ENCODE measurements at places on chromosomes 3 and 15. TPM values are rescaled to one million over a fixed set of nuclear protein-coding genes. Genes with fewer than 3 reads are reported as not detected.
A peak's percentile ranks its signal among the peaks of the same experiment; 100 is the strongest.

Gene ZIC1
- 0.16 TPM for polyA plus RNA-seq

DNA sequence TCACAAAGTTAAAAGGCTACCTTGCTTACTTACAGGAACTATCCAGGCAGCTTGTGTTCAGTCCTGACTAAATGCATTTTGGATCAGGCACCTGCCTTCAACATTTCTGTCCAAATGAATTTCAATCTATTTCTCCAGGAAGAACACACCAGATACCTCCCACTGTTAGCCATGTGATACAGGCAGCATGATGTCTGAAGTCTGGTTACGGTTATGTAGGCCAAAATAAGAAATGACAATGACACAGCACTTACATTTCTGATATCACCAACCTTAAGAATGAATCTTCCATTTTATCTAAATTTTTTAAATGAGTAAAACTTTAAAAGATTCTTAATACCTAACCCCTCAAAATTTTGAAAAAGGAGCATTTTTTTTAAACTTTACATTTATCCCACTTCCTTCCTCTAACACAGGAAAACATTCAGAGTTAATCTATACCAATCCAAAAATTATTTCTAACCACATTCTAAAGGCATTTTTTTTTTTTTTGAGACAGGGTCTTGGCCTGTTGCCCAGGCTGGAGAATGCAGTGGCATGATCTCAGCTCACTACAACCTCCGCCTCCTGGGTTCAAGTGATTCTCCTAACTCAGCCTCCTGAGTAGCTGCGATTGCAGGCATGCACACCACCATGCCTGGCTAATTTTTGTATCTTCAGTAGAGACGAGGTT is at the start of gene MAP4:
Gene MAP4, minus strand, starts transcription at position 116 of the 673 bp plus-strand sequence. CDS start 17,556 bp downstream, outside the sequence.
- DNase-seq, result no peak

GRCh38 chr15:71002316-71002715 is 109.7 kb downstream of the LRRC49 start:
- DNase-seq, result no peak

DNA sequence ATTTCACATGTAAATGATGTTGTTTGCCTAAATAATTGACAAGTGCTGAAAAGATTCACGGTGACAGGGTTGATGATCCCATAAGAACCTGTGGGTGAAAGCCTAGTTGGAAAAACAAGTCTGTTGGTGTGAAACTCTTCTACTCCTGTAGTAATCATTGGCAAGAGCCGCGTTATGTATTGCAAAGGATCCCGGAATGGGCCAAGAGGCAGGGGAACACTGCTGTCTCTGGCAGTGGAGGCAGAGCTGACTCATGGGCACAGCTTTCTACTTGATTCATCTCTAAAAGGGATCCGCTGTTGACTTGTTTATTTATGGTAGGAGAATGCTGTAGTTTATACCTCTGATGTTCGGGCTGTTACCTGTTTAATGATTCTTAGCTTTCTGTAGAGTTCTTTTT is 63.1 kb downstream of the MAP6D1 start:
- DNase-seq, result no peak

- peak; percentile 3 for DNase-seq
These were observed 35.1 kb upstream of the EIF3J start for GRCh38 chr15:44501768-44502366.

Gene GALNT15
- polyA plus RNA-seq, result 2.1 TPM

DNA sequence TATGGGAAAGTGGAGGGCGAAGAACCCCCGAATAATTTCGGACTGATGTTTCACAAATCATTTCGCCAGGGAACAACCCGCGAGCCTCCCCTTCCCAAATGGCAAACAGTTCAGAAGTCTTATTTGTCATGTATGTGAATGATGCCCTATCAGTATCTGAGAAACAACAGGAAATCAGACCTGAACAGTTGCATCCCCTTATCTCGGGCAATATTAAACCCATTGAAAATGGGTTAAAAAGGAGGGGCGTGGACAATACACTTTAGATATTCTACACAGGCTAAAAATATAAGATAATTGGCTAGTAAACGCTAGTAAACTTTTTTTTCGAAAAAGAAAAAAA is 1003.3 kb upstream of the NR2F2 start:
- no peak for DNase-seq

Gene KIF15
- 29.4 TPM for polyA plus RNA-seq

GRCh38 chr3:152879130-152879789 is 44.3 kb downstream of the P2RY1 start:
- DNase-seq, result no peak

- DNase-seq, result no peak
These were observed 11.7 kb downstream of the DLG1 start for GRCh38 chr3:197286678-197287077.

GRCh38 chr3:131630807-131631206 is 128.0 kb upstream of the MRPL3 start:
- DNase-seq, result no peak

Gene COL8A1
- polyA plus RNA-seq, result 8.5 TPM

Gene FAM81A
- 19.0 TPM for polyA plus RNA-seq

DNA sequence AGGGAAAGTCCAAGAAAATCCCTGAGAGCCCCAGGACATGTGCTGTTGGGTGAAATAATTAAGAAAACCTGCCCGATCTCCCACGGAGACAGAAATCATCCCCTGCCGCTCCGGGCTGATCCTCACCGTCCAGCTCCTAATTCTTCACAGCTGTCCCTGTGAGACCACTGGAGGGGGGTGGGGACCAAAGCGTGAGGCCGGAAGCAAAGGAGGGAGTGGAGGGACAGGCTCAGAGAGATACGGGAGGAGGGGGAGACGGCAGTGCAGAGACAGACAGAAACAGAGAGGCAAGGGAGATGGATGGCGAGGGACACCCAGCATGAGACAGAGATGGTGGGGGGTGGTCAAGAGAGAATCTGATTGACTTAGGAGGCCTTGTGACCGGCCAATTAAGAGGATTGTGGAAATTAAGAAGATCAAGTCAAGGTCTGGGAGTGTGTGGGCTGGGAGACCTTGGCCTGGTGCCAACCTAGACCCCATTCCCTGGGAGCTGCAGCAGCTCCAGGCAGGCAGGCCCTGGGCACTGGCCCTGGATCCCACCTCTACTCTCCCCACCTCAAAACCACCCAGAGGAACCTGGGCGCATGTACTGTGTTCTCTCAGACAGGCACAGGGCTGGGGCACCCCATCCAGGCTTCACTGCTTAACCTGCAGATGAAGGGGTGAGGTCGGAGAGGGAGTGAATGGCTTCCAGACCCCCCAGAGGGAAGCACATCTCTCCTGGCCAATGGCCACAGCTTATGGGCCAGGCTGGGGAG is 113.2 kb upstream of the ALDH1A3 start:
- no peak for DNase-seq

DNA sequence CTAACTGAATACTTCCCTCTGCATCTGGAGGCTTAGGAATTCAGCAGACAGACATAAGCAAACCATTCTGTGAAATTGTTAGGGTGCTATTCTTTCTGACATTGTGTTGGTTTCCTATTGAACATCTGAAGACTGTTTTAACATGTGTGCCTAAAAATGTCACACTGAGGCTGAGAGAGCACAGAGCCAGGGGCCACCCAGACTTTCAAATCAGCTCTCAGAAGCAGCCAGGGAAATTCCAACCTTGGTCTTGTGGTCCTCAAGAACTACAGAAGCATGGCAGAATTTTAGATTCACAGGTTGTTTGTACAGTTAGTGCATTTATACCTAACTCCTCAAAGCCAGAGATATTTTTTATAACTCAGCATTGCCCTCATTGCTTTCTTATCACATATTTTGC is 929.2 kb upstream of the CFAP20DC start:
- no peak for DNase-seq

DNA sequence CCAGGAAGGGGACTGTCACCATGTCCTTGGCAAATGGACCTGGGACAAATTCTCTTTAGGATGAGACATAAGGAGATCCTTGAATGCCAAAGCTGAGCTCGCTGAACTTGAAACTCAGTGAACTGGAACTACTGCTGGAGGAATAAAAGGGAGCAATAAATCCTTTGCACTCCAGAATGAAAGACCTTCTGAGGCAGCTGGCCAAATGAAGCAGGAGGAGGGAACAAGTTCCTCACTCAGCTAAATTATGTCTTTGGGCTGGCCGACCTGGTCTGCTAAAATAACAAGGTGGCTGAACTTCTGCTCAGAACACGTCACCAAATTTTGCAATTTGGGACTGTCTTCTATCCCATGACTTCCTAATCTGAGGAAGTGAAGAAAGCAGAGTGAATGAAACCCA is 314.7 kb downstream of the LPP start:
- peak; percentile 37 for DNase-seq

- DNase-seq, result no peak
These were observed 40.9 kb upstream of the IDH2 start for GRCh38 chr15:90143166-90143655.

Gene EFCC1
- polyA plus RNA-seq, result 2.2 TPM

GRCh38 chr3:115498898-115499297 is 124.4 kb upstream of the GAP43 start:
- no peak for DNase-seq

- no peak for DNase-seq
These were observed 575.1 kb downstream of the FOXP1 start for GRCh38 chr3:71008350-71008935.

Gene SLC35G2
- polyA plus RNA-seq, result 4.8 TPM

DNA sequence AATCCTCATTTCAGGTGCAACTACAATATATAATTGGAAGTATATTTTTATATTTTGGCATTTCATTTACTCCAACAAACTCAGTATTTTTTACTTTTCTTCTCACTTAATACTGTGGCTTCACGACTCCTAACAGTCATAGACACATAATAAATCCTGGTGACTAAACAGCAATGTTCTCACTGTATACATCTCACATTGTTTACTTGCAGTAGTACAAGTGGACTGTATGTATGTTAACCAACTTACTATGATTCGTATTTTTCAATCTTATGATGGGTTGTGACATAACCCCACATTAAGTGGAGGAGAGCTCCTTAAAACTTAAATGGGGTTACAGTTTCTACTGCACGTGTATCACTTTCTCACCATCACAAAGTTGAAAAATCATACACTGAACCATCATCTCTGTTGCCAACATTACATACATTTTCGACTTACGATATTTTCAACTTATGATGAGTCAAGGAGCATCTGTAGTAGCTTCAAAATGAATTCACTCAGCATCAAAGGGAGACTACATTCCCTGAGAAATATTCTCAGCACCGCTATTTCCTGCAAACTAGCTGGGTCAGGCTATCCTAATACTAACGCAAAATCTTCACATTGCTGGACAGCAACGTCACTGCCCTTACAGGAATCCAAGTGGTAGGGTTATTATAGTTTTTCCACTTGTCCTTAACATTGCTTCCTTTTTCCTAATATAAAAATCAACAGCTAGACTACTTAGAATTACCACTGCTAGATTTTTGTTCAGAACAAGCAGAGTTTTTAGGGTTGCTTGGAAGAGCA is 7.3 kb downstream of the ADAM10 start:
- no peak for DNase-seq

Data from left renal cortex interstitium (tissue), 4 donors.